ENCODE measurements at places on chromosomes 3 and 15. TPM values are rescaled to one million over a fixed set of nuclear protein-coding genes. Genes with fewer than 3 reads are reported as not detected.

GRCh38 chr3:132623646-132624045 lies 26.6 kb downstream of the ACKR4 start:
- no peak overlapping the region for H3K4me3 ChIP-seq
- no peaks in the 10 kb centered on the region for H3K36me3 ChIP-seq

DNA sequence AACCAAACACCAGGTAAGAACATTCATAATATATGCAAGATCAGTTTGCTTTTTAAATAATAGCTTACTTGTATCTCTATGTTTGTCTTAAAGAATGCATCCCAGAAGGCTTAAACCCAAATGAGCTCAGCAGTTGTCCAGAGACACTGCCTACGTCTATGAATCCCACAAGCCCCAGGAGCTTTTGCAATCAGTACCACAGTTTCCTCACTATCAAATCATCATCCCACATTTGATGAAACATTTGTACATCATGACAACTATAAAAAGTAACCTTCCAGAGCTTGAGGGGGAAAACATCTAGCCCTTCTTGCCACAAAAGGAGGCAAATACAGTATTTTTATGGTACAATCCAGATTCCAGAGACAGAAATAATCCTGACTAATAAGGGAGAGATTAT lies 63.7 kb downstream of the ATP8B4 start:
- H3K36me3 ChIP-seq = no peaks in the 10 kb centered on the region
- peaks cover 33% of the 10 kb centered on the region for H3K4me1 ChIP-seq
- H3K27ac ChIP-seq = peak overlapping the region; percentile 75
- no peak for DNase-seq
- H3K27me3 ChIP-seq = no peaks in the 10 kb centered on the region

DNA sequence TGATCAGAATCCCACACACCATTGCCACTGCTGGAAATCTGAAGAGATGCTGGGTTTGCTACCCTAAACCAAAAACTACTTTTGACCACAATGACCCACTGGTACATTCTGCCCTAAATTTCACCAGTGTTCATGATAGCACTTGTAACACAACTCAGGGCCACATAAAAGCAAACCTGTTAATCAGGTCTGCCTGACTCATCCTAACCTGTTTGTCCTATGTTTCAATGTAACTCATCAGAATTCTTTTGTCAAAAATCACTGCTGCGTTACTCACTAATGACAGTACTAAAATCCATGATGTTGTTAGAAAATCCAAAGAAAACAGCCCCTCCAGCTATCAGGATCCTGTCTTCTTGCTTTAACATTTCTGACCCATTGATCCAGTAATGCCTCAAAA lies 55.6 kb upstream of the XCR1 start:
- no peaks in the 10 kb centered on the region for H3K27me3 ChIP-seq
- H3K4me1 ChIP-seq = peaks cover 4% of the 10 kb centered on the region
- no peak overlapping the region for H3K4me3 ChIP-seq
- H3K36me3 ChIP-seq = no peaks in the 10 kb centered on the region
- no peak for DNase-seq
- H3K27ac ChIP-seq = peak overlapping the region; percentile 48

DNA sequence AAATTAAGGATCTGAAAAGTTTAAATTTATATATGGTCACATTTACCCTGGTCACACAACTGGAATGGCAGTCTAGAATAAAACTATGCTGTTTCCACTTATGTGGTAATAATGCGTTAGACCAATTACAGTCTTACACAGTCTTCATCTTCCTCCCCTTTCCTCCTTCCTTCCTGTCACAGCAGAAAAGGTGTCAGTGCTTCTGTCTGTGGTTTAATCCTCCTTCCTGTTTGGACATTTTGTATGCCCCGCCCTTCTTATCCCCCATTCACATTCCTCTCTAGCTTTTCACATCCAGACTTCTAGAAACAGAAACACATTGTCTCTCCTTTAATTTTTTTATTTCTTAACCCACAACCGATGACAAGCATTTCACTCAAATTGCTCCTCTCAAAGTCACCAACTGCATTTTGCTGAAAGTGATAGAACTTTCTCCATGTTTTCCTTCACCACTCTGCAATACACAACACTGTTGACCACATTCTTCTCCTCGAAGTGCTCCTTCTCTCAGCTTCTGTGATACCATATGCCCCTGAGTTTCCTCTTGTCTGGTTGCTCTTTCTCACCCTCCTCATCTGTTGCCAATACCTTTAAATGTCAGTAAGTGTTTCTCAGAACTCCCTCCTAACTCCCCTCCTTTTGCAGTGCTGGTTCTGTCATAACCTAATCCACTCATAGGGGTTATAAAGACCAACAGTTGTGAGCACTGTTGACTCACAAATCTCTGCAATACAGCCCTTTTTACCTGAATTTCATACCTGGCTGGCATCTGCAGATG lies 271.6 kb downstream of the UBE2E2 start:
- H3K4me1 ChIP-seq = peaks cover 8% of the 10 kb centered on the region
- H3K36me3 ChIP-seq = no peaks in the 10 kb centered on the region
- H3K4me3 ChIP-seq = no peak overlapping the region
- no peak overlapping the region for H3K27ac ChIP-seq
- H3K27me3 ChIP-seq = no peaks in the 10 kb centered on the region

DNA sequence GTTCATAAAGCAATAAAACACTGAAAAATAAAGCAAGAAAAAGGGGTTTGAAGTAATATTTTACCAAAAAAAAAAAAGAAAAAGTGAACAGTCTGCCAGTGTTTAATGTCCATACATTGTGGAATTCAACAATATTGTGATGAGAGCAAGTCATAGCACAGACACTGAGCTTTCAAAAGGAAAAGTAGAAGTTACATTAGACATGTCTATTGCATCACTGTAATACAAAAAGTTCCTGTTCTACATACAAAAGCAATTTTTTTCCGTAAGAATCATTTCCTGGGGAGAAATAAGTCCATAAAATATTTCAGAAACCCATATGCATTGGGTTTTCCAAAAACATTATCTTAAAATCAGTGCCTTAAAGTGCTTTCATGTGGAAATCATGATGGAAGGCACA lies 11.8 kb upstream of the HDC start:
- H3K4me3 ChIP-seq = no peak overlapping the region
- H3K27me3 ChIP-seq = no peaks in the 10 kb centered on the region
- no peaks in the 10 kb centered on the region for H3K4me1 ChIP-seq
- H3K27ac ChIP-seq = no peak overlapping the region
- no peaks in the 10 kb centered on the region for H3K36me3 ChIP-seq
- DNase-seq = no peak

DNA sequence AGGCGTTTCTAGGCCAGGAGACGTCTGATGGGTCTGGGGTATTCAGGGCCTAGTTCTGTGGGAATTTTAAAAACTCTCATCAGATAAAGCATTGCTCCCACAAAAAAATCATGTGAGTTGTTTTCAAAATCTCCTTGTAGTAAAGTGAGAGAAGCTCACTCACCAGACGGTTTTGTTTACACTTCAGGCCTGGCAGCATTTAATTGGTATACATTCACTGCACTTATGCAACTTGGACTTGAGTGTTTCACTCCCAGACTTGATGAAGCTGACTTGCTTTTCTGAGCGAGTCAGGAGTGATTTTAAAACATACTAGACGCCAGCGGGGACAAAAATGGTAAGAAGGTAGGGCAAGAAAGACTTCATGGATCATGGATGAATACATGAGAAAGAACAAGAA lies 75.2 kb downstream of the SLCO3A1 start:
- no peaks in the 10 kb centered on the region for H3K36me3 ChIP-seq
- DNase-seq = no peak
- H3K4me3 ChIP-seq = no peak overlapping the region
- peaks cover 4% of the 10 kb centered on the region for H3K4me1 ChIP-seq
- H3K27me3 ChIP-seq = no peaks in the 10 kb centered on the region

GRCh38 chr3:64491843-64492242 lies 196.0 kb downstream of the ADAMTS9 start:
- H3K27me3 ChIP-seq = peaks cover 22% of the 10 kb centered on the region
- no peaks in the 10 kb centered on the region for H3K4me1 ChIP-seq
- DNase-seq = no peak
- H3K27ac ChIP-seq = no peak overlapping the region
- no peak overlapping the region for H3K4me3 ChIP-seq

DNA sequence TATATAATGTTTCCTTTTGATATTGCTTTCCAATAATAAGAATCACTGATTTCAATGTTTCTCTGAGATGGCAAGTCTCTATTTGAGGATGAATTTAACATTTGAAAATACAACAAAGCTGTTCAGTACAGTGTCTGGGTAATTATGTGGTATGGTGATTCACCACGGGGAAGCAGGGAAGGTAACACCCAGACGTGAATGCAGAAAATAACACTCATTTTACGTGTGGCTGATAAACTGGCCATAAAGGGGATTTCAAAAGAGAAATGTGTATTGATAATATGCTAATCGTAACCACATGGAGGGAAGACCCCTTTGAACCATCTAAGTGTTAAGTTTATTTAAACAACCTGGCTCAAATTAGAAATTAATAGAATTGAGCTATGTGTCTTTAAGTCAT lies 344.6 kb downstream of the GRM7 start:
- H3K27ac ChIP-seq = no peak overlapping the region
- DNase-seq = no peak
- no peaks in the 10 kb centered on the region for H3K36me3 ChIP-seq
- H3K4me1 ChIP-seq = no peaks in the 10 kb centered on the region
- H3K4me3 ChIP-seq = peak overlapping the region; percentile 7

Gene ETFA
- total RNA-seq = 98.6 TPM

- H3K36me3 ChIP-seq = no peaks in the 10 kb centered on the region
- DNase-seq = no peak
- no peak overlapping the region for H3K27ac ChIP-seq
- H3K27me3 ChIP-seq = no peaks in the 10 kb centered on the region
- no peaks in the 10 kb centered on the region for H3K4me1 ChIP-seq
These were observed 640.5 kb upstream of the GRM7 start for GRCh38 chr3:6220447-6220846.

Gene SEMA3F
- 146 TPM for total RNA-seq

Gene GXYLT2
- total RNA-seq = not detected

DNA sequence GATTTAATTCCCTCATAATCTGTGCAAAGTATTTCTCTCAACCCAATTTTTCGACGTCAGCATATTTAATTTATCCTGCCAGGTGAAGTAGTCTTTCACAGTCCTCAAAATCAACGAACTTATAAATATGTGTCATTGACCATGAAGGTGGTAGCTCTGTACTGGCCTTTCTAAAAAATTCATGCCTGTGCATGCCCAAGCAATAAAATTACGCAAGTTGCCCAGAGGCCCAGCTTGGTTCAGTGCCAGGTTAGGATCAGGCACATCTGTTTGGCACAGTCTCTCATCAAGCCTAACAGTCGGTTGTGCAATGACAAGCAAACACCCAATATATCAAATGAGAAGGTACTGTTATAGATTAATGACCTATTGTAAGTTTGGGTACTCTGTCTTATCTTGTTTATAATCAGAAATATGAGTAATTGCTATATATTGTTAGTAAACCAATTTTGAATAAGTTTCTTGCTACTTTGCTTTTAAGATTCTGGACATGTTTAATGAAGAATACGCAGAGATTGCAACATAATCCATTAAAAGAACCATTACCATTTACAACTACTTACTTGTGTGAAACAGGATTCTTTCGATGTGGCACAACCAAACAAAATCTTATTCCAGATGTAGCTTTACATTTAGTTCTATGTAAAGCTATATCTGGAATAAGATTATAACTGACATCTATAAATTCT lies 159.0 kb upstream of the IL12A start:
- H3K27me3 ChIP-seq = no peaks in the 10 kb centered on the region
- peak overlapping the region; percentile 44 for H3K27ac ChIP-seq
- H3K4me3 ChIP-seq = no peak overlapping the region
- DNase-seq = no peak
- no peaks in the 10 kb centered on the region for H3K4me1 ChIP-seq

Gene HHATL
- total RNA-seq = not detected

Gene GOLGA6L4
- 0.97 TPM for total RNA-seq

Gene MAP2K1
- total RNA-seq = 50.7 TPM

- H3K27me3 ChIP-seq = no peaks in the 10 kb centered on the region
- H3K4me1 ChIP-seq = peaks cover 11% of the 10 kb centered on the region
These were observed 64.7 kb downstream of the ATP13A4 start for GRCh38 chr3:193489949-193490348.

DNA sequence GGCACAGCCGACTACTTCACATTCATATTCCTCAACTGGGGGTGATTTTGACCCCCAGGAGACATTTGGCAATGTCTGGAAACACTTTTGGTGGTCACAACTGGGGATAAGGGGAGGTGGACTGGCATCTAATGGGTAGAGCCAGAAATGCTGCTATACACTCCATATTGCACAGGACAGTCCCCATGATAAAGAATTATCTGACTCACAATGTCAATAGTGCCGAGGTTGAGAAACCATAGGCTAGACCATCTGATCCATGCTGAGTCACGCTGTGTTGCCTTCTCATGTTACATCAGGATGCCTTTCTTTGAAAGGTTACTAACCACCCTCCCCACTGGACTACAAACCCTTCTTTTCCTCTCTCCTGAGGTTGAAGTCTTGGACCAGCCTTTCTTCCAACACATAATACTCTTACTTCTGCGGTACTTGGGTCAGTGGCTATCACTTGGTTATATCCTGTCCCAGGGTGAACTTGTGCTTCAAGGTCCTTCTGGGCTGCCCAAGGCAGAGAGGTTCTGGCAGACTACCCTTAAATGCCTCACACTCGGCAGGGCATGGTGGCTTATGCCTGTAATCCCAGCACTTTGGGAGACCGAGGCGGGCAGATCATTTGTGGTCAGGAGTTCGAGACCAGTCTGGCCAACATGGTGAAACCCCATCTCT lies 68.8 kb downstream of the CTNNB1 start:
- H3K27me3 ChIP-seq = no peaks in the 10 kb centered on the region
- no peak overlapping the region for H3K27ac ChIP-seq
- no peaks in the 10 kb centered on the region for H3K4me1 ChIP-seq
- no peak overlapping the region for H3K4me3 ChIP-seq
- H3K36me3 ChIP-seq = no peaks in the 10 kb centered on the region
- no peak for DNase-seq

Gene CPNE9
- not detected for total RNA-seq

Data from esophagus squamous epithelium (tissue), 5 donors.